Left kidney (tissue), 8 donors: ENCODE measurements at places on chromosomes 3 and 15. TPM values are rescaled to one million over a fixed set of nuclear protein-coding genes. Genes with fewer than 3 reads are reported as not detected.

DNA sequence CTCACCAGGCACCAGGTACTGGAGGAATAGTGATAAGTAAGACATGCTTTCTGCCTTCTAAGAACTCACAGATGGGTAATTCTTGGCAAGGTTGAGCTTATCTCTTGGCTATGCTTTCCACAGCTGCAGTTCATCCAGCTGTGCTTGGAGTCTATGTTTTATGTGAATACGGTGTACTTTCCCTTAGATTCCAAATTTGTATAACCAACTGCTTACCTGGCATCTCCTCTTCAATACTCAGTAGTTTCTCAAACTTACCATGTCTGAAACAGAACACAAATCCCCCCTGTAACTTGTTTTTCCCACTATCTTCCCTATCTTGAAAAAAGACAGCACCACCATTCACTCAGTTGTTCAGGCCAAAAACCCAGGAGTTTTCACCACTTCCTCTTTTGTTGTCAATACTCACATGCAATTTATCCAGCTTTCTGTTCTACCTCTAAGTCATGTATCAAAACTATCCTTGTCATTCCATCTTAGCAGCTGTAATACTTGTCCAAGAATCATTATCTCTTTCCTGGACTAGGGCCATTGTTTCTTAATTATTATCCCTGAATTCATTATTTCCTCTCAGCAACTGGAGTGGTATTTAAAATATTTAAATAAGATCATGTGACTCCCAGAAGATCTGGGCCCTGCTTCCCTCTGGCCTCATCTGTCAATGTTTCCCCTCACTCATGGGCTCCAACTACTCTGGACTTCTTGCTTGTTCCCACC, 32.6 kb downstream of the COL6A5 start:
- DNase-seq: no peak

The GOLGA8N gene
- polyA plus RNA-seq: 35.4 TPM

DNA sequence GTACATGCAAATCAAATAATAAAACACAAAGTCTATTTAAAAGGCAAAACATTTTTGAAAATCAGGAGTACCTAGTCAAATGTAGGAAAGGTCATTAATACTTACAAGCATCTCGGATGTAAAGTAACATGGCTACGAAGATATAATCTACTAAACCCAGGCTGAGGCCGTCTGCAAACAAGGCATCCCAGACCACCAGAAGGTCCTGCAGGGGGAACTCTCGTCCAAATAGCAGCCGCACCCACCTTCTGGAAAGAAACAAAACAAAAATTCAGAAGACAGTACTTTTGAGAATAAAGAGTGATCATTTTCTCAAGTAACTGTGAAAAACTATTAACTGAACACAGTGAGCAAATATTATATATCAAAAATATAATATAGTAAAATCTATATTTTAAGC, 423.1 kb downstream of the PLCL2 start:
- no peak for DNase-seq

DNA sequence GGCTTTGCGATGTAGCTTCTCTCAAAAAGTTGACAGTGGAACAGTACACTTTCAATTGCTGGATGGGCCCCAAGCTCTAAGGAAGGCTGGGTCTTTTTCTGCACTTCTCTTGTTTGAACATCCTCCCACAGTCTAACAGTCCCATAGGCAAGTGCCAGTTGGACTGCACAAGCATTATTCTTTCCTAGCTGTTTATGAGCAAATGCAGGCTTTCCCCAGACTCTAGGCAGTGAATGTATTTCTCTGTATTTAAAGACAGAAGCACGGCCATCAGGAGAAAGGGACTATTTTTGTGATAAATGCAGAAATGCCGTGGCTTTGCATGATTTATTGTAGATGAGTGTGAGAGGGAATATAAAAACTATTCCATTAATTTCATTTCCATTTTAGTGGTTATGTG, 539.3 kb upstream of the LMCD1 start:
- no peak for DNase-seq

GRCh38 chr15:68816795-68817303, 3.8 kb downstream of the ANP32A start:
- no peak for DNase-seq

The SCN11A gene
- polyA plus RNA-seq: 1.8 TPM

DNA sequence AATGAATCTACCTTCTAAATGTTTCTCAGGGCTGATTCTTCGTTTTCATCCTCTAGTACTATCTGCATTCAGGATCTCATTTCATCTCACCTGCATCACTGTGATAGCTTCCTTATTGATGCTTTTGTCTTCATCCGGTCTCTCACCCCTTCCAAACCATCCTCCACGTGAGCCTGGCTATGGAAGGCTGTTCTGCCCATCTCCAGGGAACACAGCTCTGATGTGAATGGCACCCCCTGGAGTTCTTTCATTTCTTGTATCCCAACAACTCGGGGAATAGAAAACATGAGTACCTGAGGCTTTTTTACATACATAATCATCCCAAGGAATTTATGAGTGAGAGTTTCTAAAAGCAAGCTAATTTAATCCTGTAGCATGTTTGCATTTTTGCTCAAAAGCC, 8.8 kb upstream of the DPPA4 start:
- no peak for DNase-seq

GRCh38 chr3:149131589-149131988, 2.2 kb downstream of the HPS3 start:
- no peak for DNase-seq

- peak; percentile 74 for DNase-seq
Measured at GRCh38 chr15:64507293-64507802, 47.0 kb downstream of the ZNF609 start.

GRCh38 chr3:115689928-115690327, 66.6 kb downstream of the GAP43 start:
- no peak for DNase-seq

DNA sequence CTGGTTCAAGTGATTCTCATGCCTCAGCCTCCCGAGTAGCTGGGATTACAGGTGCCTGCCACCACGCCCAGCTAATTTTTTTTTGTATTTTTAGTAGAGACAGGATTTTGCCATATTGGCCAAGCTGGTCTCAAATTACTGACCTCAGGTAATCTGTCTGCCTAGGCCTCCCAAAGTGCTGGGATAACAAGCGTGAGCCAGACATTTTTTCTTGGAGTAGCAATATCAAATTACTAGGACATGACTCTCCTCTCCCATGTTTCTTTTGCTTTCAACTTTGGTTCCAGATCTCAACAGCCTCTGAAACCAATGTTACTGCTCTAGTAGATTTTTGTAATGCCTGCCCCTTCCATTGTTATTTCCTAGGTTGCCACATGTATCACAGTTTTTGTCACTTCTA, 462.0 kb downstream of the GBE1 start:
- DNase-seq: no peak

The ZIC4 gene
- polyA plus RNA-seq: not detected

DNA sequence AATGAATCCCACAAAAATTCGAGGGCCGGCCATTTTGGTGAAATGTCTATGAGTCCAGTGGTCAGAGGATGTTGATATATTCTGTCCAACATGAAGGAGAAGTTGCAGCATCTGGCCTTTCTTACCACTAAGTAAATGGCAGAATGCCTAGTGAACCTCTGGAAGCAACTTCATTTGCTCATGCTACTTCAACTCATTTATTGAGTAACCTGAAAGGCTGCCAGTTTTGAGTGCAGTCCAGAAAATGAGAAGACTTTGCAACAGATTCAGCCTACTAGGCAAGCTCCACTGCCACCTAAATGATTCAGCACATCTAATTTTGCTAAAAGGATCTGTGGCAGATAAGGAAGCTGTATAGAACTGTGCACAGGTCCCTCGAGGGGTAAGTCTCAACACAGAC, 265.0 kb downstream of the OPA1 start:
- no peak for DNase-seq

DNA sequence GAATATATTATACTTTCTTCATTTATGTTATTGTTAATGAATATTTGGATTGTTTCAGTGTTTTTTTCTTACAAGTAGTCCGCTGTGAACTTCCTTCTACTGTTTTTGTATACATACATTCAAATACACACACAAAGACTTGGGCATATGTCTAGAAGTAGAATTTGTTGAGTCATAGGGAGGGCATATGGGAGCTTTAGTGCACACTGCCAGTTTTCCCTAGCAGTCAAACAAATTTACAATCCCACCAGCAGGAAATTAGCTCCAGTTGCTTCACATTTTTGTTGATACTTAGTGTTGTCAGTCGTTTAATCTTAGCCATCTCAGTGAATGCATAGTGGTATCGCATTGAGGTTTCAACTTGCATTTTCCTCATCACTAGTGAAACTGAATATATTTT, 492.3 kb downstream of the DIPK2A start:
- no peak for DNase-seq

The SV2B gene
- polyA plus RNA-seq: 0.67 TPM

DNA sequence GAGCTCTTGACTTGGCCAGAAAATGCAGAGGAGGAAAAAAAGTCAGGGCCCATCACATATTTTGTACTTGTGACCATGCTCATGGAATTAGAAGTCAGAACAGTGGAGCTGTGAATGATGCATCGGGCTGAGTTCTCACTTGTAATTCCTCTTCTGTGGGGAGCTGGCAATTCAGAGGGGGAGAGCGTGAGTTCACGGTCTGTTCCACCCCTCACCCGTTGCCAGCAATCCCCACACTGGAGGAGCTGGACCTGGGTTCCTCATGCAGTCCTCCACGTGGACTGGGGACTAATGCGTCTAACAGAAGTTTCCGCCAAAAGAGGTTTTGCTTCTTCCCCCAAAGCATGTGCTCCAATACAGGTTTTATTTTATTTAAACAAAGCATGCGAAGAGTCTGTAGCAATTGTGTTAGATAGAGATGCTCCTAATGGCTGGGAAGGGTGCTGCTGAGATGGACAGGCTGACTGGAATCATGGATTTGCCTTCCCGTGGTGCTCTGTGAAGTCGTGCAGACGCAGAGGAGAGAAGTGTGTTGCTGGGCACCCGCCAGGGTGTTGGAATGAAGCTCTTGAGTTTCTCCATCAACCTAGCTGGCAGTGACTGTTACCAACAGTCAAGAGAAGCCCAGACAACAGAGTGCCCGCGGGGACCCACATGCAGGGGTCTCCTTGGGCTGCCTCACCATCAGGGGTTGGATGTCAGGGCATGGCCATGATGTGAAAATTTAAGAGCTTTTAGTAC, 77.4 kb upstream of the PCSK6 start:
- no peak for DNase-seq

GRCh38 chr3:133049491-133049890, 11.3 kb downstream of the TMEM108 start:
- DNase-seq: no peak

DNA sequence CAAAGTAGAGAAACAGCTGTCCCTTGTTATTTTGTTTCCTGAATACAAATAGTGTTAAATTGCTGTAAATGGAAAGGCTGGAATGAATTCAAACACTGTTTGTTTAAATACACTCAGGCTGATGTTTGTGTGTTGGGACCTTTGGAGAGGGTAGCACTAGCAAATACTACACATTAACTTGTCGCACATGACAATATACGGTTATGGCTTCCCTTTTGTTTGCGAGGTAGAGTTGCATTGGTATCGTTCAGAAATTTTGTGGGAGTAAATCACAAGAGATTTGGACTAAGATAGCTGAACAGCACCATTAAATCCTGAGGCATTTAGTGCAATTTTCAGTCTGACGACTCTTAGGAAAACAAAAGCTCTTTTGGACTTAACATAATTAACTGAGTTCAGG, 213.0 kb upstream of the ROBO2 start:
- DNase-seq: peak; percentile 74

- no peak for DNase-seq
Measured at GRCh38 chr3:131444180-131444579, 58.6 kb downstream of the MRPL3 start.

The LEKR1 gene
- 3.2 TPM for polyA plus RNA-seq

The CYP8B1 gene
- 1.3 TPM for polyA plus RNA-seq

- DNase-seq: no peak
Measured at GRCh38 chr3:178195824-178196223, 340.4 kb upstream of the KCNMB2 start.

- DNase-seq: no peak
Measured at GRCh38 chr15:68374168-68374745, 57.7 kb downstream of the ITGA11 start.

GRCh38 chr3:14343338-14344112, 58.9 kb upstream of the SLC6A6 start:
- DNase-seq: no peak

GRCh38 chr3:4758957-4759656, 220.1 kb upstream of the BHLHE40 start:
- no peak for DNase-seq

DNA sequence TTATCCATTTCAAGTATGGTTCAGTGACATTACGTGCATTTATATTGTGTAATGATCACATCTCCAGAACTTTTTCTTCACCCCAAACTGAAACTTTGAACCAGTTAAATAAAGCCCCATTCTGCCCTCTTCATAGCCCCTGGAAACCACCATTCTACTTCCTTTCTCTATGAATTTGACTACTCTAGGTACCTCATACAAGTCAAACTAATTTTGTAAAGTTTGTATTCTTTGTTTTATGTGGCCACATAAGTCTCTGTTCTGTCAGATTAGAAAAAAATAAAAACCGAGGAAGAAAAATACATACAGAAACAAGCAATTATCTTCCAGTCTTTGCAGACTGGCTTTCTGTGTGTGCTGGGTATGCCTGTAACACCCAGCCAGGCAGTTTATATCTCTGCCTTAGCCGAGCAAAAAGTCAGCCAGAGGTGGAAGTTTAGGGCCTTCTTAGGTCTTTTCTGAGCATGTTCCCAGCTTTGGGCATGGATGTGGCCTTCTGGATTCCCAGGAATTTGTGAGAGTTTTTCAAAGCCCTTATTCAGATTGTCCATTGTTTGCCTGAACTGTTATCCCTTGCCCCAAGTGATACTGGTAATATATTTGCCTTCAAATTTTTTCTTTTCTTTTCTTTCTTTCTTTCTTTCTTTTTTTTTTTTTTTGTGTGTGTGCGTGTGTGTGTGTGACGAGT, 6.0 kb upstream of the GRAMD1C start:
- DNase-seq: no peak

The FRMD4B gene
- 48.7 TPM for polyA plus RNA-seq

- DNase-seq: no peak
Measured at GRCh38 chr15:61685971-61686370, 374.3 kb downstream of the VPS13C start.

GRCh38 chr3:42491881-42492507, 10.4 kb upstream of the VIPR1 start:
- no peak for DNase-seq

GRCh38 chr3:195388380-195388779, 54.4 kb downstream of the ACAP2 start:
- no peak for DNase-seq

The GOLGA6B gene
- 0.07 TPM for polyA plus RNA-seq

DNA sequence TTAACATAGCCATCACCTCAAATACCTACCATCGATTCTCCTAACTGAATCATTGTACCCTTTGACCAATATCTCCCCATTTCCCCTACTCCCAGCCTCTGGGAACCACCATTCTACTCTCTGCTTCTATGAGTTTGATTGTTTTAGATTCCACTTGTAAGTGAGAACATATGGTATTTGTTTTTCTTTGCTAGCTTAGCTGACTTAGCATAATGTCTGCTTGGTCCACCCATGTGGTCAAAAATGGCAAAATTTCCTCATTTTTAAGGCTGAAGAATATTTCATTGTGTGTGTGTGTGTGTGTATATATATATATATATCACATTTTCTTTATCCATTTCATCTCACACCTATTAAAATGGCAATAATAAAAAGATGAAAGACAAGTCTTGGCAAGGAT, 469.3 kb downstream of the FHIT start:
- DNase-seq: no peak
